ENCODE measurements at places on chromosomes 3 and 15.
A peak's percentile ranks its signal among the peaks of the same experiment; 100 is the strongest.

DNA sequence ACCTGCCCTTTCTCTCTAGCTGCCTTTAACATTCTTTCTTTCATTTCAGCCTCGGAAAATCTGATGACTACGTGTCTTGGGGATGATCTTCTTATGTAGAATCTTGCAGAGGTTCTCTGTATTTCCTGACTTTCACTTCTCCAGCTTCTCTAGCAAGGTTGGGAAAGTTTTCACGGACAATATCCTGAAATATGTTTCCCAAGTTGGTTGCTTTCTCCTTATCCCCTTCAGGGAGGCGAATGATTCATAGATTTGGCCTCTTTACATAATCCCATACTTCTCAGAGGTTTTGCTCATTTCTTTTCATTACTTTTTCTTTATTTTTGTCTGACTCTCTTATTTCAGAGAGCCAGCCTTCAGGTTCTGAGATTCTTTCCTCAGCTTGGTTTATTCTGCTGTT lies 62.1 kb upstream of the CCDC54 start:
- DNase-seq: no peak

- DNase-seq: no peak
These were observed 438.9 kb downstream of the RAP2B start for GRCh38 chr3:153600896-153601295.

DNA sequence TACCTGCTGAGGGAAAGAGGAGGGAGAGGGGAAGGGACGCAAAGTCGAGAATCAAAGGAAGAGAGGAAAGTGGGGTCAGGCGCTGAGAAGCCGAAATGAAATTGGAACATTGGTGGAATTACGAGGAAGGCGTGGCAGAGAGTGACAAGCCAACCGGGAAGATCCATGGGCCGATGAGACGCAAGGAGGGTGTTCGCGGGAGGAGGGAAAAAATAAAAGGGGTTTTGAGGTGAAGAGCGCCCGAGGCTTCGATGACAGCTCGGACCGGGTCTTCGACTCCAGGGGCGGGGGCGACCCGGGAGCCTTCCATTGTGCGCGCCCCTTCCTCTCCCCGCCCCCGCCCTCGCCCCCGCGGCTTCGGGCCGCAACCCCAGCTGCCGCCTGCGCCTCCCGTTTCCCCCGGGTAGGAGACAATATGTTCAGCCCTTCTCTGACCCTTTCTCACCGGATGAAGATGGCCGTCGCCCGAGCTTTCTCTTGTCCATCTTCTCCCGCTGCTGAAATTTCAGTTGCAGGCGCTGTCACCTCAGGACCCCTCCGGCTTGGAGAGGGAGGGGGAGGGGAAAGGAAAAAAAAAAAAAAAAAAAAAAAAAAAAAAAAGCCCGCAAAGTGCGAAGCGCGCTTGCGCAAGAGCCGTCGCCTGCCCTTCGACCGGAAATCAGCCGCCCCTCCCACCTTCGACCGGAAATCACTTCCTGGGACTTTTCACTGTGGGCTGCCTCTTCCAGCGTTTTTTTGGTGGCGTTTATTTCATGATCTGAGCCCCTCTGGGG lies at the start of gene SENP7:
Gene SENP7 (minus strand): TSS at position 567 of the 773 bp plus-strand sequence. CDS start 82 bp downstream, at position 485.
- peak; percentile 84 for DNase-seq

- no peak for DNase-seq
These were observed 71.7 kb downstream of the ANKRD28 start for GRCh38 chr3:15726043-15726442.

GRCh38 chr3:52243791-52244628 lies 1.5 kb upstream of the PPM1M start:
- peak; percentile 94 for DNase-seq

DNA sequence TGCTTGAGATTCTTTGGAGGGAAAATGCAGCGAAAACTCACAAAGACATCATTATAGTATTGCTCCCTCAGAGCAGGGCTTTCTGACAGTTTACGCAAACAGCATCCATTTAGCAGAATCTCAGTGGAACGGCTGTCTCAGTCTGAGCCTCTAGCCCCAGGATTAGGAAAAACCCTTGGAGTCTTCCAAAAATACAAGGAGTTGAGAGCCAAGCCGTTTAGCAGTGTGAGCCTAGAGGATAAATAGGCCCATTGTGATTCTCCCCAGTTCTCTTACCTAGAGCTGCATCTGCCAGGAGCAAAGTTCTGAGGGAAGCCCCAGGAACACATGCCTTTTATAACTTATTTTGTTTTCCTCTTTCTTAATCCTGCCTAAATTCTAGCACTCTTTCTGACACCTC lies 359.6 kb downstream of the NTRK3 start:
- DNase-seq: no peak

DNA sequence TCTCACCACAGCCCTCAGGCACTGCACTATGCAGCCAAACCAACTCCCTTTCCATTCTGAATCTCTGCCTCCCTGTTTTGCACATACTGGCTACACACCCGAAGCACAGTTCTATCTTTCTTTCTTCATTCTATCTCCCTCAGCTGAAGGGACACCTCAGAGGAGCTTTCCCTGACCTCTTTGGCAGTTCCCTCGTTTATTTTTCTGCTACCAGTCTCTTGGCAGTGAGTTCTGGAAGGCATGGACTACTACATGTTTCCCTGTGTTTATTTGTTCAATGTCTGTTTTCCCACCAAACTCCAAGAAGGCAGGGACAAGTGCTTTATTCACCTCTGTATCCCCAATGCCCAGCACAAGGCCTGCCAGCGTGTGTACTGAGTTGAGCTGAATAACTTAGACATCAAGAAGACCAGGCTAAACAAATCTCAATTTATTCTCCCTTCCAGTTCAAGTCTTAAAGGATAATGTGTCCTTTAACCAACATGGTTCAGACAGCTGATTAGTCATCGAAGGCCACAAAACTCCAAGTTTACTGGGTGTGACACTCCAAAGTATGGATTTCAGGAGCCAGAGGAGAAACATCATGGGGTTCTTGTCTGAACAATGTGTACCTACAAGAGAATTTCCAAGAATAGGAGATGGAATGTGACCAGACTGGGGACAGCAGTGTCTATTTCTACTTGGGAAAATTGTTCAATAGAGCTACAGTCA lies 260.1 kb upstream of the CTNNB1 start:
- no peak for DNase-seq

DNA sequence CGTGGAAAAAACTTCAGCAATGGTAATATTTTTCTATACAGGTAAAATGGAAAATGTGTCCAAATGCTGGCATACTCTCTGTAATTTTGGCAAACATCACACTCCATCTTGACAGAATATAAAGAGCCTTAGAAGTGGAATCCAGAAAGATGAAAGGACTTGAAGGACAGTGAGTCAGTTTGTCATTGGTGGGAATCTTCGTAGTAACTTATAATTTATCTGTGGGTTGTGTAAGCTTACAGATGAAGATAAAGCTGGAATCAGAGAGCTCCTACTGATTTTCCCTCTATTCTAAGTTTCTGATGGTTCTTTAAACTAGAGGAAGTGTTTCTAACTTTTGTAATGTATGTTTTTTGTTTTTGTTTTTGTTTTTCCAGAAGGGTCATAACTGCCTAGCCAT lies 8.7 kb upstream of the PDZRN3 start:
- no peak for DNase-seq

DNA sequence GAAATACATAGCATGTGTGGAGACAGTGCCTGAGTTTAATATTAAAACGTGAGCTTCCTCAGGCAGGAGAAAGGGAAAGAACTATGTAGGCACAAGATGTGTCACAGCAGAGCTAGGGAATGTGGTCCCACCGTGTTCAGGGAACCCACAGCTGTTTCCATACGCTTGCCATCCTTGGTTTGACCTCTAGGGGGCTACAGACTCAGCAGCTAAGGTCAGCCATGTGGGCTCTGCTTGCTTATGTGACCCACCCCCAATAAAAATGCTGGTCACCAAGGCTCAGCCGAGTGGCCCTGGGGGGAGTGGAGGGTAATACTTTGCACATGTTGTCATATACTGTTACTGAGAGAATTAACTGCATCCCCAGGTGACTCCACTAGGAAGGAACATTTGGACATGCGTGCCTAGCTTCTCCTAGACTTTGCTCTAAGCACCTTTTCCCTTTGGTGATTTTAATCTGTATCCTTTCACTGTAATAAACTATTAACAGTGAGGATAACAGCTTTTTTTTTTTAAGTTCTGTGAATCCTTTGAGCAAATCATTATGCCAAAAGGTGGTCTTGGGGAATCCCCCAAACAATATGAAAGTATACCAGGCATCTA lies 3.3 kb downstream of the TUBGCP5 start:
- DNase-seq: peak; percentile 66

- DNase-seq: no peak
These were observed 19.8 kb downstream of the TRPM1 start for GRCh38 chr15:31081588-31082250.

DNA sequence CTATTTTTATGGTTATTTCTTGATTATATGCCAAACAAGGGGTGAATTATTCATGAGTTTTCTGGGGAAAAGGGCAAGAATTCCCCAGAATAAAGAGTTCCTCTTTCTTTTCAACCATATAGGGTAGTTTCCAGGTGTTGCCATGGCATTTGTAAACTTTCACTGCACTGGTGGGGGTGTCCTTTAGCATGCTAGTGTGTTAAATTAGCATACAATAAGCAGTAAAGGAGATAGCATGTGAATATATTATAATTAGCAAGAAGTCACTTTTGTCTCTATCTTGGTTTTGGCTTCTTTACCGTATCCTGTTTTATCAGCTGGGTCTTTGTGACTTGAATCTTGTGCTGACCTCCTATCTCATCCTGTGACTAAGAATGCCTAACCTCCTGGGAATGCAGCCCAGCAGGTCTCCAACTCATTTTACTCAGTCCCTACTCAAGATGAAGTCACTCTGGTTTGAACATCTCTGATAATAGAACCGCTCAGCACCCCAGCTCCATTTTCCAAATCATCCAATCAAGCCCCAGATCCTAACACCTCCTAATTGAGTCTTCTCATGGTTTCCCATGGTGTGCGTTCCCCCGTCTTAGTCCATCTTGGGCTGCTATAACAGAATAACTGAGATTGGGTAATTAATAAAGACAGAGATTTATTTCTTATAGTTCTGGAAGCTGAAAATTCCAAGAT lies 3.4 kb upstream of the SELENOT start:
- DNase-seq: peak; percentile 88

GRCh38 chr3:37952564-37952963 lies 38.0 kb upstream of the VILL start:
- no peak for DNase-seq

- DNase-seq: no peak
These were observed 2.3 kb upstream of the GMPPB start for GRCh38 chr3:49725906-49726681.

DNA sequence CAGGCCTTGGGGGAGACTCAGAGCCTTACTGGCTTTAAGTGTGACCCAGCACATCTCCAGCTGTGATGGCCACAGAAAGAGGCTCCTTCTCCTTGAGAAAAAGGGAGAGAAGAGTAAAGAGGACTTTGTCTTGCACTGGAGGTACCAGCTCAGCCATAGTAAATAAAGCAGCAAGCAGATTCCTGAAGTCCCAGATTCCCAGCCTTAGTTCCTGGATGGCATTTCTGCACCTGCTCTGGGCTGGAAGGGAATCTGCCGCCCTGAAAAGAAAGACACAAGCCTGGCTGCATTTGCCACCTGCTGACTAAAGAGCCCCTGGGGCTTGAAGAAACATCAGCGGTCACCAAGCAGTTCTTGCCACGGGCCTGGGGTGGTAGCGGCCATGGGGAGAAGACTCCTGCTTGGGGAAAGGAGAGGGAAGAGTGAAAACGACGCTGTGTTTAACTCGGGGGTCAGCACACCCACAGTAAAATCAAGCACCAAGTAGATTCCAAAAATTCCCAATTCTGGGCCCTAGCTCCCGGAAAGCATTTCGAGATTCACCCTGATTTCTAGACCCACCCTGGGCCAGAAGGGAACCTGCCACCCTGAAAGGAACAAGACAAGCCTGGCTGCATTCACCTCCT lies 24.2 kb upstream of the TNK2 start:
- no peak for DNase-seq

DNA sequence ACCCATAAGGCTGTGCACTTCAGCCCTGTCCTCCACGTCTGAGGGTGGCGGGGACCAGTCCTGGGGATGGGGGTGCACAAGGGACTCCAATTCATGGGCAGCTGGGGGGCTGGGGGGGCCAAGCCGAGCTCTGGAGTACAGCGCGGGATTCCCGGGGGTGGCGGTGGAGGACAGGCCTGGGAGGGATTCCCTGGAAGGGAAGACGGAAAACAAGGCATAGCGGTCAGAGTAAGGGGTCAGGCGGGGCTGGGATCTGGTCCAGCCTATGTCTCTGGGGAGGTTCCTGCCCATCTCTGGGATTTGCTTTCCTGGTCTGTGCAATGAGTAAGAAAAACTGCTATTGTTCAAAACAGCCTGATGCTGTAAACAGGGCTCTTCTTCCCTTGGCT lies 8.1 kb upstream of the IGDCC3 start:
- no peak for DNase-seq

GRCh38 chr3:47663630-47664240 lies 85.1 kb upstream of the CSPG5 start:
- DNase-seq: peak; percentile 10

- DNase-seq: peak; percentile 70
These were observed 227.2 kb downstream of the RSRC1 start for GRCh38 chr3:158337110-158337509.

DNA sequence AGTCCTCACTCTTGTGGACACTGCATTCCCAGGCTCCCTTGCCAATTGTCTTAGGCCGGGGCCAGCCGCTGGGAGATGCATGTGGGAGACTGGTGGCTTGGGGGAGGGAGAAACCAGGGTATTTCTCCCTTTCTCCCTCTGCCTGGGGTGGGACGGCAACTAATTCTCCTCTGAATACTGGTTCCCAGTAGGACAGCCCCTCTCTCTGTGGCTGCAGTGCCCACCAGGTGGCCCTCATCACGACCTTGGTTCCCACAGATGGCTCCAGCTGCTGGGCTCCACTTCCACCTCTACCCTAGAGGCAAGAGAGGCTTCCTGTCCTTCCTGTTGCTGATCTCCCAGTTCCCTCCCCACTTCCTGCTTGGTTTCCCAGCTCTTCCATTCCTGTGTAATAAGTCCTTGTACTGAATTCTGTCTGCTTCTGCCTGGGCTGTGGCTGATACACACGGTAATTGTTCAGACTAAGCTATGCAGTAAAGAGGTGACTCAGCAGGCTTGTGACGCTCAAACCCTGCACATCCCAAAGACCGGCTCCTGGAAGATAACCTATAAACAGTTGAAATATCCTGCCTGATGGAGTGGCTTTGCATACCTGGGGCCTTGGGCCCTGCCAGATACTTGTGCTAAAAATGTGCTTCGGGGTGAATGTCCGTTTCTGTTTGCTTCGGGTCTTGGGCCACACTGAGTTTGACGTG lies 20.4 kb upstream of the COPG1 start:
- DNase-seq: peak; percentile 45

- no peak for DNase-seq
These were observed 8.9 kb upstream of the CTDSPL start for GRCh38 chr3:37852771-37853170.

GRCh38 chr3:48560648-48561018 lies 2.9 kb downstream of the UCN2 start:
- DNase-seq: no peak

- no peak for DNase-seq
These were observed 54.8 kb downstream of the LMCD1 start for GRCh38 chr3:8556473-8556869.

DNA sequence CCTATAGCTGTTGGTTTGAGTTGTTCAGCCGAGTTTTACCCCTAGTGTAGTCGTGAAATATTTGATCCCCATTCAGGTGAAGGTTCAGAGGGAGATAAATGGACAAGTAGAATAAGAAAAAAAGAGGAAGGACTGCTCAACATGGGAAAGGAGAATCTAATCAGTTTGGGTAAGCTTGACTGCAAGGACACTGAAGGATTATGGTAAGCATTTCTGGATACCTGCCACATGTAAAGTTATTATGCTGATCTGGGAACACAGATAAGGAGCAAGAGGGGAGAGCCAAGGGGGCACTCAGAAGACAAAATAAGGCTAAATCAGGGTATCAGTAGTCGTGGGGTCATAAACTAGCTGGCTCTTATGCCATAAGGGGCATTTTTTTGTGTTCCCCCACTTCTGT lies 49.9 kb downstream of the TFG start:
- no peak for DNase-seq

GRCh38 chr3:108029466-108029865 lies 61.4 kb downstream of the CD47 start:
- no peak for DNase-seq
